Activated T-helper 1 cell treated with anti-CD3 and anti-CD28 coated beads, Interleukin-2, amount 50 U/mL, for 16 hours (primary cell): ENCODE measurements at places on chromosomes 3 and 15.

- DNase-seq: no peak
Observed at GRCh38 chr3:19070325-19070724, 78.0 kb upstream of the KCNH8 start.

DNA sequence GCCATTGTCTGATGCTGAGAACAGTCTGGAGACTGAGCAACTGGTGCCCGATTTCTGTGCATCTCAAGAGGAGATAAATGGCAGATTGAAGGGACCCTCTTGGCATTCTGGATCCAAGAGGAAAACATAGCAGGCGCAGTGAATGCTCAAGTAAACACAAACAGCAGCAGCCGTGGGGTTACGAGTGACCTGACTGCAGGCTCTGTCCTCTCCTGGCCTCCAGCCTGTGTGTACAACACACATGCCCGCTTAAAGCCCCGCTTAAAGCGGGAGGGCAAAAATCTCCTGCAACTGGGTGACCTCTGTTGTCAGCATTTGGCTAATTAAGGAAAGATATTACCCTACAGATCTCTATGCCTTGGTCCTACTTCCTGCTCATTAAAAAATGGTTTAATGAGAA lies 120.5 kb downstream of the GREM1 start:
- DNase-seq: no peak

DNA sequence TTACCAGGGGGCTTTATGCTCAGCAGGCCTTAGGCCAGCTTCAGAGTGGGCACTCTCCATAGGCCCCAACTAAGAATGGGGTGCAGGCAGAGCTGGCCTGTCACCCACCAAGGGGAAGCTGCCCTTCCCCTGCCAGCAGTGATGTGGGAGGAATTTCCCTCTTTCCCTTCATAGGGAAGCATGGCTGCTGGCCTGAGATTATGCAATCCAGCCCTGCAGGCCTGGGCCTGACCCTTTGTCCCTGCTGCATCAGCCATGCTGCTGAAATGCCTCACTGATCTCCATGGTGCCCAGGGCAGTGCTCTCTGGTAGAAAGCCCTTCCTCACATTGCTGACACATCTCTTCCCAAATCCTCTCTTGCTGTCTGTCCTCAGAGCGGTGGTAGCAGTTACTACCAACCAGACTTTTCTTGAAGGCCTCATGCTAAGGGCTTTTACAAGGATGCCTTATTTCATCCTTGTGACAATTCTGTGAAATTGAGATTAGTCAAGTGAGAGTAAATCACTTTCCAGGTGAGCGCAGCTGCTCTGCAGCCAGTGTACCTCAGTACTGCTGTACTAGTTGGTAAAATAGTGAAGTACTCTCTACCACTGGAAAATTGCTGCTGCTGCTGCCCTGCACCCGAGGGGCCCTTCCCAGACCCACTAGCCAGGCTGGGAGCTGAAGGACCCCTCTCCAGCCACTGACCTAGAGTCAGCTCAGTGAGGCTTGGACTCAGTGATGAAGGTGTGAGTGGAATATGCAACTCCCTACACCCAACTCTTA lies 33.8 kb downstream of the MRAS start:
- no peak for DNase-seq

DNA sequence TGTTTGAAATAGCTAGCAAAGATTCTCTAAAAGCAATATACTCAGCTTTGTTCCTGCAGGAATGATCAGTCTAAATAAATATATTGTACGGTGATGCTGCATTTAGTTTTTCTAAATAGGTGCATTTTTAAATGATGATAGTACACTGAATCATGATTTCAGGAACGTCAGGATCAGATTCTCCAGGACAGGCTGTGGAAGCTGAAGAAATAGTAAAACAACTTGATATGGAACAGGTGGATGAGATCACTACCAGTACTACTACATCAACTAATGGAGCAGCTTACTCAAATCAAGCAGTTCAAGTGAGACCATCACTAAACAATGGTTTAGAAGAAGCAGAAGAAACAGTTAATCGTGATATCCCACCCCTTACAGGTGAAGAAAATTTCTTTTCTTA lies 46.3 kb upstream of the EIF3J start:
- no peak for DNase-seq

DNA sequence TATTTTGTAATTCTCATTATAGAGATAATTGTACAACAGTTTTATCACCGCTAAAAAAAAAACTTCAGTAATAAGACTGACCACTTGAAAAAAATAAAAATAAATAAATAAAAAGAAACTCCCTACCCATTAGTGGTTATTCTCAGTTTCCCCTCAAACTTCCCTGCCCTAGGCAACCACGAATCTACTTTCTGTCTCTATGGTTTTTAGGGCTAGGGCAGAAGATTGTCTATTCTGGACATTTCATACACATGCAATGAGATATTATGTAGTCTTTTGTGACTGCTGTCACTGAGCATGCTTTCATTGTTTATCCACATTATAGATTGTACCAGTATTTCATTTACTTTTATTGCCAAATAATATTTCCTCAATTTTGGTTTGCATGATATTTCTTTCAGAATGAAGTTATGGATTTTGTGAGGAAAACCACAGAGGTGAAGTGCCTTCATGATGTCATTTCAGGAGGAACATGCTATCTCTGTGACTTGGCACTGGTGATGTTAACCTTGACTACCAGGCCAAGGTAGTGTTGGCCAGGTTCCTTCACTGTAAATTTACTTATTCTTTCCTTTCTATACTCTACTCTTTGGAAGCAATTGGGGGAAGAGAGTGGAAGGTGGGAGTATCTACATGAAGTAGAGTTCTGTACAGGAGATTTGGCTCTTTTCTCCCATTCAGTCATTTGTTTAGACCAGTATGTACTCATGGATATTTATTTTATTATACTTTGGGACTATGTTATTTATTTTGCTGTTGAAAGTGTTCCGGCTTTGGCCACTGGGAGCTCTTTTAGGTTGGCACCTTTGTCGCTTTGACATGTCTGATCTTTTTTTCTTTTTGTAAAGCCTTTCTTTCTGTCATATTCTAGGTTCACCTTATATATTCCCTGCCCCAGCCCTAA lies 86.3 kb downstream of the GMPS start:
- DNase-seq: no peak

DNA sequence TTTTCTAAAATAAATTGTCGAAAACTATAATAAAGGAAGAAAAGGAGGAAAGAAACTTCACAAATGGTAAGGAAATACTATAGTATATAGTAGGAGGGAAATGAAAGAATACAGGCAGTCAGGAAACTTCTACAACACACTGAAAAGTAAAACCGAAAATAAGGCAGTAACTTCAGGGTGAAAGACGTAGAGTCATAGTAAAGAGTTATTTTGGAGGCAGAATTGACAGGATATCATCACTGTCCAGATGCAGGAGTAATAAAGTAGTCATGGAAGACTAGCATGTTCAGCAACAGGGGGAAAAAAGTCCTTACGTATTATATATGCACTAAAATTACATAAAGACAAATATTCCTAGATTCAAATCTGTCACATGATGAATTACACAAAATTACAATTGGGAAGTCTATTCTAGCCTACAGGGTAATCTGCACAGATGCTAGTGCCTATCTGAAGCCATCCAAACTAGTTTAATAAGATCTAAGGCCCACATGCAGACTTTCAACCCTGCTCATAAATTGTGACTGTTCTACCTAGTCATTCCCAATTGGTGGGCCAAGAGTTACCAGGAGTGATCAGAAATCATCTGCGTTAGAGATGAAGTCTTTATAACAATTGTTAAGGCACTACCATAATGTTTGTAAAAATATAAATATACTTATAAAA lies 14.0 kb downstream of the VPS13C start:
- no peak for DNase-seq

DNA sequence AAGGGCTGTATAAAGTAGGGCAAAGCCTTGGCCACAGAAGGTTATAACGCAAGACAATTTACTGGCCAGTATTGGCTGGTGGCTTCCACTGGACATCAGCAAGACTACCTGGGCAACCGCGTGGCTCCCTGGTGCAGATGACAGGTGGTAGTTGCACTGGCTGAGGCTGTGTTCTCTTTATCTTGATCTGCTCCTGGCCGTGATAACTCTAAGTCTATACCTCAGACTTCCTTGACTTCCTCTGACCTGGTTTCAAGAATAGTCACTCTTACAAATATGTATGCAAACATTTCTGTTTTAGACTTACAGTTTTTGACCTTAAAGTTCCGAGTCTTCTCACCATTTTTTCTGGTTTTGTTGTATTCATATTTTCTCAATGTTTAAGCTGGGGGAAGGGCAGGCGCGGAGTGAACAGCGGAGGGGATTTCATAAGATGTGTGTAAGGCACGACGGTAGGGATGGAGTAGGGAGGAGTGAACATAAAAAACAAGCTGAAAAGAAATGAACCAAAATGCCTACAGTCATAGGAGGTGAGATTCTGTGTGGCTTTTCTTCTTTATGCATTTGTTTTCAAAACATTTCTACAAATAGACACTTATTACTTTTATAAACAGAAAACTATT lies 15.2 kb upstream of the TMEM212 start:
- no peak for DNase-seq

DNA sequence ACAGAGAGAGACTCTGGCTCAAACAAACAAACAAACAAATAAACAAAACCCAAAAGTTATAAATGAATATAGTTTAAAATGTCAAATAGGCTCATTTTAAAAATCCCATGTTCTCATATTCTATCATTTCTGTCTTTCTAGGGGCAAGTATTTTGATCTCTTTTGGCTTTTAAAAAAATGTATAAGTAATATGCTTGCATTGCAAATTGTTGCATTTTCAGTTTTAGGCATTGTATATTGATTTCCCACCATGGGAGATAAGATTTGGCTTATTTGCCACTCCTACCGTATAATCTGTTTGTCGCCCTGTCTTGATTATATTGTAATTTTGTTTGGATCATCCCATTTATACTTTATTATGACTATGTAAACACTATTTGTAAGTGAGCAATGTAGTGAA lies 70.6 kb downstream of the PIAS1 start:
- no peak for DNase-seq

DNA sequence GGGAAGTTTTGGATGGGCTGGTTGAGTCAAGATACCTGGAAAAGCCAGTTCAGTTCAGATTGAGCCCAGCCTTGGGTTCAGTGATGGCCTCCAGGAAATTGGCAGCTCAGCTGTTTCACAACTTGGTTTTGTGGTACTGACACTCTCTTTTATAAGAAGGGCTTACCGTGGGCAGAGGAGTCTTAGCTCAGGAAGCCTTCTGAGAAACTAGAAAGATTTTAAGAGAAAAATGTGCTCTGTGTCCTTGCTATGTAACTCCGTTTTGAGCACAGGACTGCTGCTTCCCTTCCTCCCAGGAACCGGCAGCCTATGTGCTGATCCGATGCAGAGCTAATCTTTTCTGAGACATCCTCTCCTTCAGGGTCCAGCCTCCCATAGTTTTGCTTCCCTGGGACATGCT lies 46.6 kb upstream of the RASGRP1 start:
- DNase-seq: no peak

- no peak for DNase-seq
Observed at GRCh38 chr15:69648212-69648611, 195.6 kb downstream of the RPLP1 start.

GRCh38 chr15:92831655-92832328 lies 68.3 kb upstream of the CHD2 start:
- peak; percentile 82 for DNase-seq

DNA sequence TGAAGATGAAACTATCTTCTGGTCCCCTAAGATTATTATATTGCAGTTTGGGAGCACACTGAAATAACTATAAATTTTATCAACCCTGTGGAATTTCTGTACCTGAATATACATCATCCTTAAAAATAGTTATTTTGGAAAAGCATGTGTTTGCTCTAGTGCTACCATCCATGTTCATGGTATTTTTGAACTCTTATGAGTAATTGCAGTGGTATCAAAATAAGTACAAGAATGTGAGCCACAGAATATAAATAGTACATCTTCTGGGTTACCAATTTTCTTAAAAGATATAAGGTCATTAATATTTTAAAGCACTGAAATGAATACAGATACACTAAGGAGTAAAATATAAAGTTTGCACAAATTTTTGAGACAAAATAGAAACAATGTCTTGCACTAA lies 206.5 kb downstream of the CBLB start:
- DNase-seq: no peak

GRCh38 chr3:69462022-69462825 lies 76.3 kb upstream of the FRMD4B start:
- no peak for DNase-seq

DNA sequence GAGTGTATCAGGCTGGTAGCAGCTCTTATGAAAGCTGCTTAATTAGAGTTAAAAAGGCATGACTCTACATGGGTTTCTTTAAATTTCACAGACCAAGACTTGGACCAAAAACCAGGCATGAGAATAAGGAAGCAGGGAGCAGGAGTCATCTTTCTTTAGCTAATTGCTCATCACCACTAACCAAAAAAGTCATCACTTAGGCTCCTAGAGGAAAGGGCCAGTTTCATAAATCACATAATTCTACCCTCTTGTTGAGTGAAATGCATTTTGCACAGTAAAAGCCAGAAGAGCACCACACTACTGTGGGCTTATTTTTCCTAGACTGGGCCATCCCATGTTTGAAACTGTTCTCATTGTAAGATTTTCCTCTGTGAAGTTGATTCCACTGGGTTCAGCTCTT lies 175.6 kb downstream of the GREM1 start:
- no peak for DNase-seq

DNA sequence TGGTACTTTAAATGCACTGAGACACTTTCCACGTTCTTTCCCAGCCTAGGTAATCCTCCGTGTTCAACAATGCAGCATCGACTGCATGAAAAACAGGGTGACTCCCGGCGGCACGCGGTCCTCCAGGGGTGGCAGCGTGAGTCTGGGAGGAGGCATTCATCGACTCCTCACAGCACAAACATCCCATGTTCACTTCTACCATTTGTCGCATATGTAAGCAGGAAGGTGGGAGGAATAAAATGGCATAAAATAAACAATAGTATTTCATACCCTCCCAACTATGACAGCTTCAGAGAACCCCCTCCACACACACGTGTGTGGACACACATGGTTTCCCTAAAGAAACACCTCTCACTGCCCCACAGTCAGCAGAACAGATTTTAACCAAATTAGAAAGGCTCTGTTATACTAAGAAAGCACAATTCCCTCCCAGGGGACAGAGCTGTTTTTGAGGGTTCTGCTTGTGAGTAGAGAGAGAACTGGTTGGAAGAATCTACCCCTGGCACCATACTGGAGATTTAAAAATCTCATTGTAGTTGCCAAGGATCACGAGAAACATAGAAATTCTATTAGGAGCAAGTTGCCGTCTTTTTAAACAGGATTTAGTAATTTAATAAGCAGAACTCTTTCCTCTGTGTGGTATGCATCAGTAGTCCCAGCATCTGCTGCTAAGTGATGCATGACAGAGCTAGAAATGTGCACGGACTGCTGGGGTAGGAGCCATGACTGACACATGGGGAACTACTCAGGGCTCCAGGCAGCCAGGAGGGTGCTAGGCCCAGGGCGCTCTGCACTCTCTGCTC lies 6.0 kb downstream of the FAM43A start:
- DNase-seq: no peak

- DNase-seq: no peak
Observed at GRCh38 chr3:141203866-141204265, 27.8 kb upstream of the PXYLP1 start.

DNA sequence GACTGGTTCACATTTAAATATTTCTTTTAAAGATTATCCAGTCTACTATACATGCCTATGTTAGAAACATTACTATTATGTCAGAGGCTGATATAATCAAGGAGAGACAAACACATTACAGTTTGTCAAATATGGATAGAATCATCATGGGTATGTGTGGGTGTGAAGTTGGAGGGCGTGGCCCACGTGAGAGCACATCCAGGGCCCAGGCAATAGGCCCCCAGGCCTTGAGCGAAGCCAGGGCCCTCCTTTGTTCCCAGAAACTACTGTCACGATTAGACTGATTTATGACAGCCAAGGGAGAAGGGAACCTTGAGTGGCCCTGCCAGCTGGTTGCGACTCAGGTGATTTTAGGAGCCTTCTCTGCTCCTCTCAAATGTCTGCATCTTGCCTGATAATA lies 26.9 kb upstream of the LDHAL6B start:
- no peak for DNase-seq

GRCh38 chr3:159828542-159828943 lies 160.1 kb upstream of the IL12A start:
- DNase-seq: no peak
